ENCODE measurements at places on chromosomes 5 and 9.

DNA sequence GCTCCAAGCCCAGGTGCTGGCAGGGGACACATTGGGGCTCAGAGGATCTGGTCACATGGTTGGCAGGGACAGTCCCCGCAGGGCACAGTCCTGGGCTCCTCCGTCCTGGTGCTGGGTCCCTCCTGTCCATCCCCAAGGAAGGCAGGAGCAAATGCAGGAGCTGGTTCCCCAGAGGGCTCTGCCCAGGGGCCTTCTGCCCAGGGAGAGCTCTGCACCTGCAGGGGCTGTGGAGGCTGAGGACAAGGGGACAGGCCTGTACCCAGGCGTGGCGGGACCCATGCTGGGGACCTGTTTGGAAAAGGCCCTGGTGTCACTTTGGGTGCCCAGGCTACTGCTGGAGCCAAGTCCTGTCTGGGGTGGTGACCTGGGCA is 7.2 kb downstream of the SPATA31E1 start:
- no peak for DNase-seq

DNA sequence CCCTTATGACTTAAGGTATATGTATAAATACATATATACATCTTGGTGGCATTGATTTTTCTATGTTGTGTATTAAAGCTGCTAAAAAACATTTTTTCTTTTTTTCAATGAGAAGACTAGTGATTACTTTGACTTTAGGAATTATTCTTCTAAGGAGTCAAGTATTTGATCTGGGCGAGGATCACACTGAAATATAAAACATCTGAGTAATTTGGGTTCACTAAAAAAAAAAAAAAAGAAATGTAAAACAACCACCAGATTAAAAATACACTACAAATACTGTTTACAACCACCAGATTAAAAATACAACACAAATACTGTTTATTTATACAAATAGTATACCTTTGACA is 9.0 kb downstream of the UBAP1 start:
- no peak for DNase-seq

- no peak for DNase-seq
These were observed 33.1 kb upstream of the ZNF462 start for GRCh38 chr9:106829666-106830408.

GRCh38 chr5:172672681-172673080 is 31.6 kb downstream of the NEURL1B start:
- DNase-seq: no peak

DNA sequence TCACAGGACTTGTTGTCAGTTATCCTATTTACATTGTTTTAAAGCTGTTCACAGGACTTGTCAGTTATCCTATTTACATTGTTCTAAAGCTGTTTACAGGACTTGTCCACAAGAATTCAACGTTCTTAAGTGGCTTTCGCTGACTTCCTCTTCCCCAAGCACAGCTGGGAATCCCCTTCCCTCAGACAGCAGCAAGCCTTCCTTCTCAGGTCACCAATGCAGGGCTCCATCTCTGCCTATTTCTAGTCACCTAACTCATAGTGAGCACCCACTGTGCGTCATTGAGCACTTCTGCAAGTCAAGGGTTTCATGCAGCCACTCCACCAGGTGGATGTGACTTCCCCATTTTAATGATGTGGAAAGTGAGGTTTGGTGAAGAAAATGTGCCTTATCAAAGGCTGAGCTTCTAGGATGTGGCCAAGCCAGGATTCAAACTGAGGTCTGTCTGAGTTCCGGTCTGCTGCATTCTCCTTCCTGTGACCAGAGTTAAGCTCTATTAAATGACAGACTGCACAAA is 109.8 kb upstream of the ZNF462 start:
- DNase-seq: no peak

GRCh38 chr5:1541702-1542400 is 18.1 kb upstream of the LPCAT1 start:
- DNase-seq: no peak

- DNase-seq: no peak
These were observed 470.6 kb upstream of the MPDZ start for GRCh38 chr9:13750061-13750460.

DNA sequence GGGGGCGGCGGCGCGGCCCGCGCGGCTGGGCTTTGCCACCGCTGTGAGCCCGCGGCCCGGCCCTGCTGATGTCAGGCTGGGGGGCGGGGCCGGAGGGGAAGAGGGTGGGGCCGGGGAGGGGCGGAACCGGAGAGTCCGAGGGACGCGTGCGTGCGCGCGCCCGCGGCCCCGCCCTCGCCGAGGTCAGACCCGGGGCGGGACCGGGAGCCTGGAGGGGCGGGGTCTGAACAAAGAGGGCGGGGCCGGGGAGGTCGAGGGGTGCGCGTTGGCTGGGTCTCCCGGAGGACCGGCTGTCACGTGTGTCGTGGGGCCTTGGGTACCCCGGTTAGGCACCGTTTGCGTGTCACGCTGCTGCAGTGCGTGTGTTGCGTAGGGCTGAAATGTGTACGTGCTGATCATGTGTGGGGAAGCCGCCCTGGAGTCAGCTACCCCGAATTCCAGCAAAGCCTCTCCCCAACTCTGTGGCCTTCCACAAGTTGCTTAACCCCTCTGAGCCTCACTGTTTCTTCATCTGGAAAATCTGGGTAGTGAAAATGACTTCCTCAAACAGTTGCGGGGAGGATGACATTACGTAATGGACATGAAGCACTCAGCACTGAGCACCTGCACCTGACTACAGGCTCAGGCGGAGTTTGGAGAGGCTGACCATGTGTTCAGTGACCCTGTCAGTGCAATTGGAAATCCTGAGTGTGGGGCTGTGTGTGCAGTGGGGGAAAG is at the start of gene RALGDS:
TSS of gene RALGDS (minus strand) at position 43 of the 717 bp plus-strand sequence. CDS start 86 bp downstream, outside the sequence.
- peak; percentile 87 for DNase-seq

DNA sequence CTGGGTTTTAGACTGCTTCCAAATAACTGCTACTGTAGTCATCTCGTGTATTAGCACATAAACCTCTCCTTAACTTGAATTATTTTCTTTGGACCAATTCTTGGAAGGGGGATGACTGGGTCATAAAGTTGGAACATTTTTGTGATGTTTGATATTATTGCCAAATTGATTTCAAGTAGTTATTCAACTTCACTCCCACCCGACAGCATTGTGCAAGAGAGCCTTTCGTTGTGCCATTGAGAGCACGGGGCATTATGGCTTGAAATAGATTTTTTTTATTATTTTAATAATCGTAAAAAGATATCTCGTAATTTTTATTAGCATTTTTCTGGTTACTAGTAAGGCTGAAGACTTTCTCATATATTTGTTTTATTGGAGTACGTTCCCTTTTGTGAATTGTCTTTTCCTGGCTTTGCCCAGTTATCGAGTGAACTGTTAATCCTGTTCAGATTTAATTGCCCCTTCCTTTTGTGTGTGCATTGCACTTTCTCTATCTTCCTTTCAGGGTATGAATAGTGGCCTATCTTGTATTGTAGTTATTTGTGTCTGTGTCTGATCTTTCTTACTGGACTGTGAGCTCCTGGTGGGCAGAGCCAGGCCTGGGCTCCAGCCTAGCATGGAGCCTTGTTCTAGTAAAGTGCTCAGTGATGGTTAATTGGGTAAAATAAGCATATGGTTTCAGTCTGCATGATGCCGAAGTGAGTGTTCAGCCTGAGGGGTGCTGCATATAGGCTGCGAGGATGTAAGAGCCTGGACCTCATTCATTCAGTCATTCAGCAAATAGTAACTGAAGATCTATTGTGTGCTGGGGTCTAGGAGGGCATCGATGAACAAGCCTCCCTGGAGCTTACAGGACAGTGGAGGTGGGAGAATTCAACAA is 93.5 kb upstream of the SHB start:
- no peak for DNase-seq

DNA sequence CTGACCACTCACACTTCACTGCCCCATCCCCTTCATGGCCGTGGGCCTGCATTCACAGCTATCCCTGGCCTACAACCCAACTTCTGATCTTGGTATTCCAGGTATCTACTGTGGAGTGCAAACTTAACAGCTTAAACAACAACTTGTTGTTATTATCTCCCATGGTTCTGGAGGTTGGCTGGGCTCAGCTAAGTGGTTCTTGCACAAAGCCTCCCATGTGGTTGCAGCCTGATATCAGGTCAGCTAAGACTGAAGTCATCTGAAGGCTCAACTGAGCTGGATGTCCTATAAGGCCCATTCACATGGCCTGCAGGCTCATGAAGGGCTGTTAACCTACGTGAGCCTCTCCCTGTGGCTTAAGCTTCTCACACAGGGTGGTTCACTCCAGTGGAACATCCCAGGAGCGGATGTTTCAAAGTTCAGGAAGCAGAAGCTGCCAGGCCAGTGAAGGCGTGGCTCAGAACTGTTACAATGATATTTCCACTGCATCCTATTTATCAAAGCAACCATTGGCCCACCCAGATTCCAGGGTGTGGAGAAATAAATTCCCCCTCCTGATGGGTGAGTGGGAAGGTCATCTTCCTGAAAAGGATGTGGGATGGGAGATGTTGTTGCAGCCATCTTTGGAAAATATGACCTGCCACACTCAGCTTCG is 30.0 kb upstream of the TRIO start:
- DNase-seq: no peak

DNA sequence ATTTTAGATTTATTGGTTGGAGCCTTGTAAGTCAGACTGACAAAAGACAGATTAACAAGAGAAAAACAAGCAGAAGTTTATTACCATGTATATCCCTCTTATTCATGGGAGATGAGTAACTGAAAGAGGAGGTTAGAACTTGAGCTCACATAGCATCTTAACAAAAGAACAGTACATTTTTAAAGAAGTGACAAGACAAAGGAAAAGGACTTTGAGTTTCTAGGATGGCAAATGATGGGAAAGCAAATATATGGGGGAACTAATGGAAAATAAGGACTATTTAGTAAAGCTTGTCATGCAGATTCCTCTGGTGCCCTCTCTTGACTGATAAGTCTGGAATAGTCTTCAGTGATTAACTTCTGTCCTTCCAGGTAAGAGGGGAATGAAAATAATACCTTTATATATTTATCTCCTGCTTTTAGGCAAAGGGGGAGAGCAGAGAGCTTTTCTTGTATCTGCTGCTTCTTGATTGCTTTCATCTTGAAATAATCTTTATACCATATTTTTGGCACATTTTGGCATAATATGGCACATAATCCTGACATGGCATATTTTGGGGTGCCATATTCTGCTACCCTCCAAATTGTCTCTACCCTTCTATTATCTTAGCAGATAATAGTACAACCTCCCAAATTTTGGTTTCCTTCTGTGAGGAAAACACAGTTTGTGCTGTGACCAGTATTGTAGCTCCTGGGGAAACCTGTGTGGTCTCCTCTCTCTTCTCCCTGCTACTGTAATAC is 206.8 kb downstream of the TMC1 start:
- DNase-seq: no peak

DNA sequence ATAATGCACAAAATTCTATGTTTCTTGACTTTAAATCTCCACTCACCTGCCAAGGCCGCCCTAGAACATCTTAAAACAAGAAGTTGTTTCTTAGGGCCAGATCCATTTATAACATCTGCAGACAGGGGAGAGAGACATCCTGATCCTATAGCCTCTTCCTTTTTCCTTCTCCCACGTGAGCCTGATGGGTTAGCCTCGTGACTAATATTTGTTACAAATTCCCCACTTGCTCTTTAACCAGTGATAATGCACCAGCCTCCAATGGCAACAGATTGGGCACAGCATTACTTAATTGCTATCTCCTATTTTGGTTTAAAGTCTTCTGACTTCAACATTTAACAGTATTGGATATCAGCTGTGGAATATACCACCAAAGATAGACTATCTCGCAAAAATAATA is 196.5 kb downstream of the GADD45G start:
- DNase-seq: no peak

GRCh38 chr5:131496400-131496713 is 138.7 kb downstream of the RAPGEF6 start:
- no peak for DNase-seq

DNA sequence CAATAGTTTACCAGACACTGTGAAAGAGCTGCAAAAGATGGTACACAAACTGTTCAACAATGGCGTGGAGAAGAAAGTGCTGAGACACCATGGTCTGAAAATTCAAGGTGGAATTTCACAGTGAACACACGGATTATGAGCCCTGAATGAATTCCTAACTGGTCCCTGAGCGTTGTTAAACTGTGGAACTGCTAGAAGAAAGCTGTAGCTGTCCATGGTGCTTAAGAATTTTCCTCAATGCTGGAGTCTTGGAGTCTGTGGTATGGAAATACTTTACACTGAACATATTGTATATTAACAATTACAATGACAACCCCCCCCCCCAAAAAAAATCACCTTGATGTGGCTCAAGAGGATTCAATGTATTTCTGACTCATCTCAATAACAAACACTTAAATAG is 68.5 kb downstream of the SLC24A2 start:
- no peak for DNase-seq

DNA sequence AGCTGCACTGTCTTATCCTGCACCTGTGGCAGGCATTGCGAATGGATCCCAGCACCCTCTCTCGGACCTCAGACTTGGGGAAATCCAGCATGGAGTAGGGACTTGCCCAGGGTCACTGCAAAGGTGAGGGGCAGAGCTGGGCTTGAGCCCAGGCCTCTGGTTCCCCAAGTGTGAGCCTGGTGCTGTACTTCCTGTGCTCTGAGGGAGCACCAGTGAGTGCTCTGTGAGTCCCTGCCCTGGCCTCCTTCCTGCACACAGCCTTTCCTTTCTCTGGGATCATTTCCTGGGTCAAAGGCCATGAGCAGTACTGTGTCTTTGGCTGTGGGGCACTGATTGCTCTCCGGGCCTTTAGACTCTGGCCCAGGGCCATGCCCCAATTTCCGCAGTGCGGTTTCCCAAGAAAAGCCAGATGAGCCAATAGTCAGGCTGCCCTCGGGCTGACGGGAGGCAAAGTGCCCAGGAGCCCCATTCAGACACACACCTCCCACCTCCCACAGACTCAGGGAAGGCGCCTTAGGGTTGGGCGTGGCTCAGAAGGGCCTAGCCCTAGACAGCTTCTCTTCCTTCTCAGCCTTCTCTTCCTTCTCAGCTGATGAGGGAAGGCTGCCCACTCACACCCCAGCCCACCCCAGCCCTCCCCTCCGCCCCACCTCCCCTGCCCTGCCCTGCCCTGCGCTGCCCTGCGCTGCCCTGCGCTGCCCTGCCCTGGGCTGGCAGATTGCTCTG is 23.3 kb upstream of the TRIM14 start:
- DNase-seq: no peak

- no peak for DNase-seq
These were observed 563.0 kb upstream of the KLF4 start for GRCh38 chr9:108052431-108053080.

DNA sequence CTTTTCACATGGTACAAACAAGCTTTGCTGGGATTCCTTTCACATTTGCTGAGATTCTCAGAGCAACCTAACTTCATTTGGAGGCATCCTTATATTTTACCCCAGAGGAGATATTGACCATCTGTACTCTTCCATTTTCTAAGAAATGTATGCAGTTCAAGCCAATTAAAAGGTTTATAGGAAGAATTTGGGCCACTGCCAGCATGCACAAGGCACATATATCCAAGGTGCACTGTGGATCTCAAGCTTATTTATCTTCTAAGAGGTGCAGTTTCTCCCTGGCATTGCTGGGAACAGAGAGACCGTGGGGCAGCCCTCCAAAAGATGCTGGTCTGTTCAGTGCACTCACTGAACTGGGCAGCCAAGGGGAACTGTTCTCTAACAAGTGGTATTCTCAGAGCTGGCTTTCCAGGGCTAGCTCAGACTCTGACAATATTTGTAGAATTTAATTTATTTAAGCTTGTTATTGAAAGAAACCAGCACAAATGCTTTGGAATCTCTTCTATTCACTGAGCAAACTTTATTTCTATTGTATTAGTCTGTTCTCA is 213.3 kb downstream of the TENT4A start:
- no peak for DNase-seq

Measured in stimulated activated CD4-positive, alpha-beta T cell treated with anti-CD3 and anti-CD28 coated beads, Interleukin-4, amount 100 ng/mL, for 48 hours (primary cell).